ENCODE measurements at places on chromosomes 1 and 21.

DNA sequence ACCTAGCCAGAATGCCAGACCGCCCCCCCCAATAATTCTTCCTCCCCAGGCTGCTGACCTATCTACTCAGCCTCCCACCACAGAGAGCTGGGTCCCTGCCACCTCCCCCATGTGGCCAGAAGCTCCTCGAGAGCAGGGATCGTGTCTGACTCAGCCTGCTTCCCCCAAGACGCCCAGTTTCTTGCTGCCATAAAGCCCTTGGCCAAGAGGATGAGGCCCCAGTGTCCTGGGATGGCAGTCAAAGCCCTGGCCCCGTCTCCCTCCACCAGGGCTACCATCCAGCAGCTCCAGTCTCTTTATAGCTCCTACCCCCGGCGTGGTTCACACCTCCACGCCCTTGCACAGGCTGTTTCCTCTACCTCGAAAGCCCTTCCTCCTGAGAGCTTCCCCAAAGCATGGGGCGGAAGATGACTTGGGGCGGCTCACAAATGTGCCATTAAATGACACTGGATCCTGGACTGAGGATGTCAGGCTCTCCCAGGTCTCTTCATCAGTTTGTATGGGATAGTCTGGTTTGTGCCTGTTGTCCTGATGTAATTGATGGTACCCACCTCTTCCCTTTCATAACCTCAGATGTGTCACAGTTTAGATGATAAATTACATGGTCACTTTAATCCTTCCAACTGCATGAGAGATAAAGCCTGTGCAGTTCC lies 13.2 kb downstream of the ADGRB2 start:
- DNase-seq: no peak

DNA sequence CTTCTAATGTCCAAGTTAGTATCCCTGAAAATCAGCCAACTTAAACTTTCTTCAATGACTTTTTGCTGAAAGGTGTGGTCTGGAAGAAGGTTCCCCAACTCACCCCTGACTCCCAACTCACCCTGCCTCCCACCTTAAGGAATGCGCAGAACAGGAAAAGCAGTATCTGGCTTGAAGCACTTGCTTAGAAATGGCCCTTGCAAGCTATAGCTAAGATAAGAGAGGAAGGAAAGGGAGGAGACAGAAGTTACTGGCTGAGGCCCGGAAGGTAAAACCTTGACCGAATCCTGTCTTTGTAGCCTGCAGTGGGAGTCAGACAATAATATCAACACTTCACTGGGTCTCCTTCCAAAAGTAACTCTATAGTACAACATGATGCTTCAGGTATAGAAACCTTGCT lies 2.9 kb downstream of the CYYR1 start:
- no peak for DNase-seq

GRCh38 chr1:22351768-22352080 lies 99.9 kb upstream of the ZBTB40 start:
- no peak for DNase-seq

- DNase-seq: no peak
Measured at GRCh38 chr1:44636083-44636687, 38.1 kb downstream of the TMEM53 start.

GRCh38 chr1:101723415-101723814 lies 273.3 kb downstream of the OLFM3 start:
- DNase-seq: no peak

GRCh38 chr1:91234181-91234580 lies 170.5 kb downstream of the HFM1 start:
- no peak for DNase-seq

- DNase-seq: no peak
Measured at GRCh38 chr1:244052016-244052727, 1.1 kb downstream of the ZBTB18 start.

- no peak for DNase-seq
Measured at GRCh38 chr1:87335175-87335884, 6.7 kb downstream of the LMO4 start.

DNA sequence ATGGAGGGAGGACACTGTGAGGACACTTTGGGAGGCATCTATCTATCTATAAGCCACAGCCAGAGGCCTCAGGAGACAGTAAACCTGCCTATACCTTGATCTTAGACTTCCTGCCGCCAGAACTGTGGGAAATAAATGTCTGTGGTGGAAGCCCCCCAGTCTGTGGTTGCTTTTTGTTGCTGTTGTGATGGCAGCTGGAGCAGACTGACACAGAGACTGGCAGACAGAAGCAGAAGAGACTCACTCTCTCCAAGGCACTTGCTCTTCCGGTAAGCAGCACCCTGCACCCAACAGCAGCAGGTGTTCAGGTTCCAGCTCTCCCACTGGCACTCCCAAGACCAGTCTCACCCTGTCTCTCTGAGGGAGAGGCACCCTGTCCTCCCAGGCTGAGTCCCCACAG lies 297.6 kb downstream of the TTLL7 start:
- DNase-seq: no peak

- DNase-seq: no peak
Measured at GRCh38 chr1:154960446-154961136, 991 bp downstream of the PYGO2 start.

- no peak for DNase-seq
Measured at GRCh38 chr21:31243611-31244010, 100.5 kb downstream of the TIAM1 start.

DNA sequence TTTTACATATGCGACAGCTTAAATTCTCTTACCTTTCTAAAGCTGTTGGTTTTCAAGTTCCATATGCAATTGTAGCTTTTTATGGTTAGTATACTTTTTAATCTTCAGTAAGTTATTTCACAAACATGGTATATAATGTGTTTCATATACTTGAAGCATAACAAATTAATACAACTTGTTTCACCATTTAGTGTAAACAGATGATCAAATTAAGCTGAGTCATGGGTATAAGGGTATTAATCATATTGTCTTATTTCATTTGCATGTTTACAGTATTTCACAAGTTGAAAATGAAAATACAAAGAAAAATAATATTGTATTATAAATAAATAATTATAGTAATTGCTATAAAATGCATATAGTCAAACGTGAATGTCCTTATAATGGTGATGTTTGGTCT lies 92.1 kb downstream of the PTPRC start:
- DNase-seq: no peak

GRCh38 chr1:96722161-96722922 lies 758 bp downstream of the PTBP2 start:
- DNase-seq: no peak

- no peak for DNase-seq
Measured at GRCh38 chr1:206902702-206903101, 5.5 kb downstream of the IL24 start.

- no peak for DNase-seq
Measured at GRCh38 chr1:26023009-26023408, 1.4 kb downstream of the EXTL1 start.

DNA sequence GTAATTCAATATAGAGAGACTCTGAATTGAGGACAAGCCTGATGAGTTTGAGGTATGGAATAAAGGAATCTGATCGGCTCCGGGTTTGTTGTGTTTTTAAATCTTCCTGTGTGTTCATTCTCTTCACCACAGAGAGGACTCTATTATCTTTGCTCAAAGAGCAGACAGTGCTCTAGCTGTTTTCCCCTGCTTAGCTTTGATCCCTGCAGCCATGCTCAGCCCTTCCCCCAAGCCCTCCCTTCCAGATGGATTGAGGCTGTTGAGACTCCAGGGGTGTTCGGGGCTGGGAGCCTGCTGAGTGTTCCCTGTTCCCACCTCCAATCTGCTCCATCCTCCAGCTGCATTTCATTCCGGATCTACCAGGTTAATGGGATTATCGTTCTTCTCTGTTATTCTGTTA lies 74.2 kb upstream of the CXADR start:
- no peak for DNase-seq

Measured in cortex of kidney (tissue), 1 donor.